Choroid plexus epithelial cell (primary cell): ENCODE measurements at places on chromosomes 6 and 20.

DNA sequence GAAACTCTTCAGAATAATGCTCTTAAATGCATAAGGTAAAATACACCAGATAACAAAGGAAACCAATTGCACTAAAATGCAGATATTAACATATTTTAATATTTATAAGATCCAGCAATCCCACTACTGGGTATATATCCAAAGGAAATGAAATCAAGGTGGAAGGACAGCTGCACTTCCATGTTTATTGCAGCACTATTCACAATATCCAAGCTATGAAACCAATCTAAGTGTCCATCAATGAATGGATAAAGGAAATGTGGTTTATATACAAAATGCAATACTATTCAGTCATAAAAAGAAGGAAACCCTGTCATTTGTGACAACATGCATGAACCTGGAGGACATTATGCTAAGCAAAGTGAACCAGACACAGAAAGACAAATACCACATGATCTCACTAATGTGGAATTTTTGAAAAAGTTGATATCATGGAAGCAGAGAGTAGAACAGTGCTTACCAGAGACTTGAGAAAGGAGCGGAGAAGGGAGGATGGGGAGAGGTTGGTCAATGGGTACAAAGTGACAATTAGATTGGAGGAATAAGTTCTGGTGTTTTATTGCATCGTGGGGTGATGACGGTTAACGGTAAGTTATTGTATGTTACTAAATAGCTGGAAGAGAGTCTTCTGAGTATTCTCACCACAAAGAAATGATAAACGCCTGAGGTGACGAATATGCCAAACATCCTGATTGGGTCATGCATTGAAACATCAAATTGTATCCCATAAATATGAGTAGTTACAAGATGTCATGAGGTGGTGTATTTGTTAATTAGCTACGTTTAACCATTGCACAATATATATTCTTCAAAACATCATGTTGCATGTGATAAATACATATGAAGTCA lies 37.9 kb upstream of the RNF24 start:
- DNase-seq: peak; percentile 68

DNA sequence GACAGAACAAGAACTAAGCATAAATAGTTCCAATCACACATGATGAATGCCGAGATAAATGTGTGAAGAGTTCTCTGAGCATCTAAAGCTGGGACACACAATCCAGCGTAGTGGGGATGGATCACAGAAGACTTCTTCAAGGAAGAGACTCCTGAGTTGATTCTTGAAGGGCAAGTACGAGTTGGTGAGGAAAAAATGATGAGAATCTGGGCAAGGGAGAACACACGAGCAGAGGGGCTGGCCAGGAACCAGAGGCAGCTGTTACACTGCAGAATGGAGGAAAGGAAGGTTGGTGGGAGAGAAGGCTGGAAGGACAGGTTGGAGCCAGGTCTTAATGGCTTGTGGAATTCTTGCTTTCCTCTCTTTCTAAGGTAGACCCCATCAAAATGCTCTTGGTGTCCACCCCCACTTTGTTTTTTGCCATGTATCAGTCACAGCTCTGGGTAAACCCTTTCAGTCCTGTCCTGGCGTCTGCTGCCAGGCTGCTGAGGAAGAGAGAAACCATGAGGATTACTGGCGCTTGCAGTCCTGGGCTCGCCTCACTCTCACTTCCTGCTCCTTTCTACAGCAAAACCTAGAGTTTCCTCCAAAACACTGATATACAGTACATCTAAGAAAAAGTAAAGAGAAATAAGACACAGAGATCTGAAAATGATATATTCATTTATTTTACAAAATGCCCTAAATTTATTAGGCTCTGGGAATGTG lies 127.6 kb upstream of the FAM184A start:
- DNase-seq: no peak

- no peak for DNase-seq
Measured at GRCh38 chr20:1702855-1703254, 45.3 kb upstream of the SIRPG start.

DNA sequence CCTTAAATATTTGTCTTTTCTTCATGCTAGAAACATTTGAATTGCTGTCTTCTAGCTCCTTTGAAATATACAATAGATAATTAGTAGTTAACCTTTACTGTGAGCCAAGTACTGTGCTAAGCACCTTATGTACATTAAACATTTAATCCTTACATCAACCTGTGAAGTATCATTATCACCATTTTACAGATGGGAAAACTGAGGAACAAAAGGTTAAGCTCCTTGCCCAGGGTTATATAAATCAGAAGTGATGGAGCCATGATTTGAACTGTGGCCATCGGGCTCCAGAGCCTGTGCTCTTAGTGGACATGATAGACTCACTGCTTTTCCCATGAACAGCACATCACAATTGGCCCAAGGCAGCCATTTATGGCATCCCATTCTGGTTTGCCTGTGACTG lies 140.9 kb downstream of the UNC5CL start:
- DNase-seq: no peak

DNA sequence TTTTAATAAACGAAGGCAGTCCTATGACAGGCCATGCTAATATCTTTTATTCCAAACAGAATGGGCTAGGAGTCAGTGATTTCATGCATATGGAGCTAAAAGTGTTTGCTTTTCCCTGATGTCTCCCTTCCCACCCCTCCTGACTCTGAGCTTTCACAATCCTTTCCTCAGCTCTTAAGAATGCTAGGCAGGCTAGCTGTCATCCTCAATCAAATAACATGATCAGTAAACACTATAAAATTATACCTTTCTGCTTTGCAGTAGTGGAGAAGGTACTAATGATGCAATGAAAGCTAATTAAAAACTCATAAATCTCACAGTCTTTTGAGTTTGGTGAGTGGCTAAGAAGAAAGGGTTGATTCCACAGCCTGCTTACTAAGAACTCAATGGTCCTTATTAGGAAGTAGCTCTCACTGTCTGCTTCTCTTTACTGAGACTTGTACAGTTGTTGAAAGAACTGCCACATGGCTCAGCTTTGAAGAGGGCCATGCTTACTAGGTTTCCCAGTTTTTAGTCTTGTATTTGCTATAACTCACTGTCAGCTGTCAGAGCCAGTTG lies 250.9 kb upstream of the JAG1 start:
- peak; percentile 81 for DNase-seq

GRCh38 chr6:159718634-159719033 lies 8.7 kb upstream of the WTAP start:
- no peak for DNase-seq

GRCh38 chr6:122736163-122736562 lies 43.4 kb upstream of the FABP7 start:
- no peak for DNase-seq

DNA sequence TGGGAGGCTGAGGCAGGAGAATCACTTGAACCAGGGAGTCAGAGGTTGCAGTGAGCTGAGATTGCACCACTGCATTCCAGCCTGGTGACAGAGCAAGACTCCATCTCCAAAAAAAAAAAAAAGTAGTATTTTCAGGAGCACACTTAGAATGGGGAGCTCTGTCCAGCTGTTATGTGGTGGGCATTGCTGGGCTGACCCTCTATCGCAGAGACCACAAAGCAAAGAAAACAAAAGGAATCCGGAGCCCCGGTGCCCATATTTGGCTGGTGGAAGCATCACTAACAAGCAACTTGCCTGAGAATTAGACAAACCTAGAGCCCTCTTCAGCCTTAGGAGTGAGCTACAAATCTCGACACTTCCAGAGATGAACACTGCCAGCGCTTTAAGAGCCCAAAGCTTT lies 137.3 kb upstream of the GPR6 start:
- DNase-seq: no peak

DNA sequence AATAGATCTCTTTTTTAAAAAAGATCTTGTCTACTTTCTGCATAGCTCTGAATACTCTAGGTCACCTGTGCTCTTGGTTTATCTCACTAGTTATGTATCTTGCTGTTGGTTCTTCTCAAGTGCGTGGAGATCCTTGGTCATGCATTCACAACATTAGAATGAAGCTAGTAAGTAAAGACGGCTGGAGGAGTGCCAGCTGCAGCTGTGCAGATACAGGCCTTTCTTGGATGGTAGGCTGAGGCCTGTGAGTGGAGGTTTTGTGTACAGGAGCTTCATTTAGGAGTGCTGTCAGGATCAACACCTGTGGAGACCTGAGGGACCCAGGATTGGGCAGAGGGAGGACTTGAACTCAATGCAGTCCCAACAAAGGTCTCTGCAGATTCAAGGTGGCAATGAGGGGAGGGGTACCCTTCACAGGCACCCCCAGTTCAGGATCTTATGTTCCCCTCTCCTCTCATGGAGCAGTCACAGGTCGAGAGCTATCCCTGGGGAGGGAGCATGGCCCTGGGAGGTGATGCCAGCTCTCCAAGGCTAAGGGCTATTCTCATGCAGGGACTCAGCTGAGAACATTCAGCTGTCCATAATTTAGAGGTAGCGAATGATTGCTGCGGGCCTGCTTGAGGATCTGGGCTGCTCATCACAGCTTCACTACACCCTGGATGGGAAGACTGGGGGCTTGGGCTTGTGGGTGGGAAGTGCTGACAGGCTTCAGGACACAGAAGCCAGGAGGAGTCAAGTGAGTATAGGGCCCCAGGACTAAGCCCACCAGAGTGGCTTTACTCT lies 98.9 kb upstream of the ENPP5 start:
- DNase-seq: no peak

DNA sequence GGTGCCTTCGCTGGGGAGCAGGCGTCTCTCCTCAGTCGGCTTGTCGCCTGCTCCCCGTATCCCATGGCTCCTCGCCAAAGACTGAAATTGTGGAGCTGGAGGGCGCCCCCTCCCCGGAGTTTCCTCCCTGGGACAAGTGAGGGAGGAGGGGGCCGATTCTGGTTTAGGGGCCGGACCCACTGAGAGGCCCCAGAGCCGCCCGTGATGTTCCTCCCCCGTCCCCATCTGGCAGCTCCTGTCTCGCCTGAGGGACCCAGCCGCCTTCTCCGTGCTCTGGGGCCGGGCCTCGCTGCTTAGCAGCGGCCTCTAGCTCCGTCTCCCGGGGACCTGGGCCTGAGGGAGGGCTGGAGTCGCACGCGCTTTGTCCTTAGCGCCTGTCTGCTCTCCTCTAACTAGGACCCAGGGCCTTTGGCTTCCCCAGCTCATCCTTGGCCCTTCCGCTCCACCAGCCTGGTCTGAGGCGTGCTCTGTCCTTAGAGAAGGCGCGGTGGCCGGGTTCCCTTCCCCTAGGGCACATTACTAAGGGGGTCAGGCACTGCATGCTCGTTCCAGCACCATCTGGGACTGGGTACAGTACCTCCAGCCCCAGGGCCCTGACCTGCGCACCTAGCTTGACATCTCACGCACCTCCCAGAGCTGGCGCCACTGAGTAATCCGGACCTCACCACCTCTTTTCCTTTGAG lies 29.7 kb downstream of the SLC12A5 start:
- no peak for DNase-seq

GRCh38 chr20:48624315-48625020 lies 203.3 kb downstream of the PREX1 start:
- no peak for DNase-seq

DNA sequence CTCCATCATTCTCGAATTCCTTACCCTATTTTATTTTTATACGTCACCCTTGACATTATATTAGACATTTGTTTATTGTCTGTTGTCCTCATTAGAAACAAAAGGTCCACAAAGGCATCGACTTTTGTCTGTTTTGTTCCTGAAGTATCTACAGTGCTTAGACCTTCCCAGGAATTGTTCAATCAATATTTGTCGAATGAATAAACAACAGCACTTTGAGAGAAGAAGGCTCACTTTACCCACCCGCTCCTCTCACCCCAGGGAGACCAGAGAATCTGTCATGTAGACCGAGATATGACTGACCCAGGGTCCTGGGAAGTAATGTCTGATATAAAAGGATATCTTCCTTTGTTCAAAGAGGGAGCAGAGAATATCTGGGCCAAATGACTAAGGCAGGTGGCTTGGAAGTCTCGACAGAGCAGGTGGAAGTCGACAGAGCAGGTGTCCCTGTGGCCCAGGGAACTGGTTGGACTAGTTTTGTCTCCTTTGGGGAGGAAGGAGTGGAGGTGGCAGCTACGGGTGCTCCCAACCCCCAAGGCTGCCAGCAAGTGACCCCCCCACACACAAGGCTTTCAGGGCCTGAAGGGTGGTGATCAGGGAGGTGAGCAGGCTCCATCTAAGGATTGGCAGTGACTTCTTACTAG lies 14.8 kb upstream of the CHMP4B start:
- no peak for DNase-seq

- no peak for DNase-seq
Measured at GRCh38 chr6:32163559-32164258, 686 bp upstream of the EGFL8 start.

DNA sequence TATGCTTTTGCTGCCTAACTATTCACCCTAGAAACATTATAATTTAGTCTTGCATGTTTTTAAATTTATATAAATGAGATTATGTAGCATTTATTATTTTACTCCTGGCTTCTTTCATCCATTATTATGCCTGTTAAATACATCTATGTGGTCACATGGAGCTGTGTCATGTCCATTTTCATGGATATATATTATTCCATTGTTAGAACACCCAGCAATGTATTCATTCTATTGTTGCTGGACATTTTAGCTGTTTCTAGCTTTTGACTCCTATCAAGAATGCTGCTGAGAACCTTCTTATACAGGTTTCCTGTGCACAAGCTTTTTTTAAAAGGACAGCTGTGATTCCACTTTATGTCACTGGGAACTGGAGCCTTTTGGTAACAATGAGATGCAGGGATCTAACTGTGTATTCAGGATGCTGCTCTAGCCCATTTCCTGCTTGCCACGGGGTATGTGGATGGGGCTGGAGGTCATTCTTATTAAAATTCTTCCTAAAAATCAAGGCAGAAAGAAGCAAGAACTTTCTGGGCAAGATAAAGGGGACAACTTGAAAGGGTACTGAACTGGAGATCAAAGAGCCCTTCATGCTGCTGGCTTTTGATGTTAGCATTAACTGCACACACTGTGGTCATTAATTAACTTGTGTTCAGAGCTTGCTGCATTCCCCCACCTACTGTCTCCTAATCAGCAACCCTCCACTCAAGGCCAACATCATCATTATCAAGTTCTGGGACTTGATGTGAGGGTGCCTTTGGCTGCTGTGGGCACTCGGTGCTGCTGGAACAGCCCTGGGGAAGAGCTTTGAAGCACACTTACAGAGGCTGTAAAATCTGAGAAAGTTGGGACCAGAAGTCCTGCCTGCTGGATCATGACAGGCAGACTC lies 96.6 kb upstream of the AKIRIN2 start:
- DNase-seq: no peak

GRCh38 chr20:50283922-50284810 lies 93.5 kb downstream of the CEBPB start:
- DNase-seq: peak; percentile 48

GRCh38 chr6:170043150-170043819 lies 247.6 kb downstream of the DLL1 start:
- no peak for DNase-seq

- no peak for DNase-seq
Measured at GRCh38 chr20:11753155-11753554, 164.5 kb upstream of the BTBD3 start.

DNA sequence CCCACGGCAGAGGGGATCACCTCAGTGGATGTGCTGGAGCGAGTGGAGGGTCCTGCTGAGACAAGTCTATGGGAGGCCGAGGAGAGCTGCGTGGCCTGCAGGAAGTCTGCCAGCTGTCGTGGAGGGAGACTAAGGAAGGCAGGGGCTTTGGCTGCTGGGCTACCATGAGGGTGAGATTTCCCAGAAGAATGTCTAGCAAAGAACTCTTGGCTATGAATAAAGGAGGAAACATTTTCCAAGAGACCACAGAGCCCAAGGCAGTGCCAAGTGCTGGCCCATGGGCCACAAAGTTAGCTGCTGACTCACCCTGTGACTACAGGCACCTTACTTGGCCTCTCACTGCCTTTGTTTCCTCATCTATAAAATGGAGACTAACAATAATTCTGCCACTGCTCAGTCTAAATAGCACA lies 73.4 kb downstream of the PRDM1 start:
- peak; percentile 76 for DNase-seq

GRCh38 chr6:41697861-41698781 lies 37.3 kb downstream of the TFEB start:
- DNase-seq: peak; percentile 96
